ENCODE measurements at places on chromosomes 16 and 17.
A peak's percentile ranks its signal among the peaks of the same experiment; 100 is the strongest.

- no peak for DNase-seq
Observed at GRCh38 chr17:79079421-79080200, 5.0 kb downstream of the ENGASE start.

DNA sequence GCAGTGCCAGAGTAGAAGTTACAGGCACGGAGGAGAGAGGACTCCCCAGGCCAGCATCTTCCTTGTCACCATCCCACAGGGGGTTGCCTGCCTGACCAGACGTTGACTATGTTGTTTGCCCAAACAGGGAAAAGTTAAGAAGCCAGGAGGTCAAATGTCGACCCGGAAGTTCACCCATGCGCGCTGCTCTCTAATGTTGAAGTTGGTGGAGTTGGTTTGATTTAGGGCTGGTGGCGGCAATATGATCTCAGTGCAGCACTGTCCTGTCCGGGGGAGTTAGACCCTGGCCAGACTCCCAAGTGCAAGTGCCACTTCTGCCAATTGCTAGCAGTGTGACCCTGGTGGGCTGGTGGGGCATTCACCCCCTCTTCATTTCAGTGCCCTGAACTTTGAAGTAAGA, 30.4 kb downstream of the RGS9 start:
- no peak for DNase-seq

DNA sequence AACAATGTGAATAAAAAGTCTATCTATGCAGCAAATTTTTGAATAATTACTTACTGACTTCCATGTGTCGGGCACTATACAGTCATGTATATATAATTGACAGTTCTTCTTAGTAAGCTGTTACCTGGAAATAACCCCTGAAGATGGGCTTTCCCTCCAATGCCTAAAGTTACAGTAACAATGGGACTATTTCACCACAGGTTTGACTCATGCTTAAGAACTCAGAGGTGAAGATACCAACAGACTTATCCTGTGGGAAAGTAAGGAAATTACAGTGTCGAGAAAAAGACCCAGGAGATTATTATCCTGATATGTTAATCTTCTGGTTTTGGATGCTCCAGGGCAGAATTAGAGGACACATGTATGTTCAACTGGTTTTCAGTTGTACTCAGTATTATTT, 601.5 kb upstream of the SOX9 start:
- no peak for DNase-seq

DNA sequence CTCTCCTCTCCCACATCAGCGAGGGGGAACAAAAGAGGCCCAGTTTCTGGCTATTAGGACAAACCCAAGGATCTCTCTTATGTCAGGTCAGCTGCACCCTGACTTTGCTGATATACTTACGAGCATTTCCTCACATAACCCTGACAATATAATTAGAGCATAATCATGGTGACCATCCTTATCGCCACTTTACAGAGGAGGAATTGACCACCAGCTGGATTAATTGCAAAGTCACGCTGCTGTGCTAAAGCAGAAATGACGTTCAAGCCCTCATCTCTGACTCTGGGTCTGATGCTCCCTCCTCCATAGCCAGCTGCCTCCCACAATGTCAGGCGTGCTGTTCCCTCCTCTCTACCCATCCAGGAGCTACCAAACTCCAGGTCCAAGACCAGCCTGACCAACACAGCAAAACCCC, 42.6 kb downstream of the TRARG1 start:
- DNase-seq: no peak

DNA sequence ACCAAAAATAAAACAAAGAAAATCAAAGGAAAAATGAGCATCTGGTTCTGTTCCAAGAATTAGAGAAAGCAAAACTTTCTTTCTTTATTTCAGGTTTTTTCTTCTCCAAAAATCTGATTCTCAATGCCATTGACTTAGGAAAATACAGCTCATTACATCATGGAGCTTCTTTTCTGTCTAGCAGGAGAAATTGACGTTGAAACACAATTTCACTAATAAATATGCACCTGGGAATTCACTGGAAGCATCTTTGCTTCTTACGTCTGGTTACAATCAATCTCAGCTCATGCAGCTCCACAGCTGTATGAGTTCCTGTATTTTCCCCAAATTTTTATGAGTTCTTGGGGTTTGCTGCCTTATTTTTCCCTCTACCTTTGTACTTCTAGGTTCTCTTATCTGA, 1568.6 kb upstream of the GOT2 start:
- DNase-seq: no peak

DNA sequence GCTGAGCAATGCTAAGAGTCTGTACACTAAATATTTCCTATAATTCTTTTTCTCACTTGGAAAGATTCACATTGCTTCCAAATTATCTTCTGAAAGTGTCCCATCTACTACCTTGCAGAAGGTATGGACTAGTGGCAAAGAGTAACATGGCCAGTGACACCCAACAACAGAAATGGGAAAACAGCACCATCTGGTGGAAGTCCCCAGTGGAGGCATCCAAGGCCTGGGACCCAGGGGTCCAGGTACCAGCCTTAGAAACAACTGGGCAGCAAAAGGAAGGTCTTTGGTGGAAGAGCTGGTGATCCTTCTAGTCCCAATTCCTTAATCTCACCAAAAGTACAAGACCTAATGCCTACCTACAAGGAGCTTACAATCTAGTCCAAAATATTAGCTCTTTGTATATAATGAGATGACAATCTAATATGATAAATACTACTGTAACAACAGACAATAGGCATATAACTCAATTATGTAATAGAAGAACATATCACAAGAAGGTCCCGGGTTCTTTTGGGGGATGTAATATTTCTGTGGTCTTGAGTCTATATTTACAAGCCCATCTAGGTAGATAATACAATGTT, 55.3 kb downstream of the SKAP1 start:
- DNase-seq: peak; percentile 28

DNA sequence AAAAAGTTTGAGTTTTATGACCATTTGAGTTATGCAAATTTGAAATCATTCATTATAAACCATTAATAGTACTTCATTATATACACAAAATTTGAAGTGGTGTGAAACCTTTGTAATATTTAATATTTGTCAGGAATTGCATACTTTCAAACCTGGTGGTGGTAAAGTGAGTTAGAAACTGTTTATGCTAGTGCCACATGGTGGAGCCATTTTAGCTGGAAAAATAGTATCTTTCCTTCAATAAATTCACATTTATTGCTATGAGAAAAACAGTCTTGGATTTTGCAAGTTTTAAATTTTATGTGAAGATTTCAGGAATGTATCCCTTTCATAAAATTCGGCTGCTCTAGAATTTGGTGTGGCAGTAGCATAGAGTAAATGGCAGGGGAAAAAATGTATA, 7.3 kb upstream of the BLMH start:
- DNase-seq: no peak

DNA sequence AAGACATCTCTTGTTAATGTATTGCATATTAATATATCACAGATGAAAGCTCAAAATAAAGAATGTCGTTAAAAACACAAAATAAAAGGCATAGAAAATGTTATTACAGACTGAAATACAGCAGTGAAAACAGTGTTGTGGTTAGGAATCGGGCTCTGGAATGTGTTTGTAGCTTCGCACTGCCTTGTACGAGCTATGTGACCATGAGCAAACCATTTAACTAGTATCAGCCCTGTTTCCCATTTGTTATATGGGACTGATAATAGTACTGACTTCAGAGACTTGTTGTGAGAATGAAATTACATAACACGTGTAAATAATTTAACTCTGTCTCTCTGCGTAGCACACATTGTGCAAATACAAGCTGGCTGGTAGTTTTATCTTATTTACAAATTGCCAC, 648 bp upstream of the RBFOX1 start:
- DNase-seq: no peak

DNA sequence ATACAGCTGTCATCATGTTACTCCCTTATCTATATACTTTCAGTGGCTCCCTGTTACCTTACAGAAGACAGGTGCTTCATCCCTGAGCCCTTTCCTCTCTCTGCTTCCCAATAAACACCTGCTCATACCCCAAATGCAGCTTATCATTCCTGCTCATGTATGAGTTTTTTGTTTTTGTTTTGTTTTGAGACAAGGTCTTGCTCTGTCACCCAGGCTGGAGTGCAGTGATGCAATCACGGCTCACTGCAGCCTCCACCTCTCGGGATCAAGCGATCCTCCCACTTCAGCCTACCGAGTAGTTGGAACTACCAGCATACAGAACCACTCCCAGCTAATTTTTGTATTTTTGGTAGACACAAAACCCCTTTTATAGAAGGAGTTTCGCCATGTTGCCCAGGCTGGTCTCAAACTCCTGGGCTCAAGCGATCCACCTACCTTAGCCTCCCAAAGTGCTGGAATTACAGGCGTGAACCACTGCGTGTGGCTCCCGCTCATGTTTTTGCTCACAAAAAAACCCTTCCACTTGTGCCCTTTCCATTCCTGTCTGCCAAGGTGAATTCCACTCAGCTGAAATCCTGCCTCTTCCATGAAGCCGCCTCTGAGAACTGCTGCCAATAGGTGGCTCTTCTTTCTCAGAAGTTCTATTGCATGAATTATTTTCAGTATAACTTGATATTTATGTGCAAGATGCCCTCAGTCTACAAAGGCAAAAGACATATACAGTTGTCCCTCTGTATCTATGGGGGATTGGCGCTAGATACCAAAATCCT, 7.9 kb upstream of the RNF157 start:
- no peak for DNase-seq

GRCh38 chr16:52389045-52389444, 157.9 kb downstream of the TOX3 start:
- DNase-seq: no peak
